ENCODE measurements at places on chromosomes 5 and 9. TPM values are rescaled to one million over a fixed set of nuclear protein-coding genes. Genes with fewer than 3 reads are reported as not detected.

Gene WASHC1
- polyA plus RNA-seq = 10.8 TPM

Gene LHX3
- polyA plus RNA-seq = not detected

Gene DMRT3
- not detected for polyA plus RNA-seq

Gene FSD1L
- 0.81 TPM for polyA plus RNA-seq

Gene MLANA
- polyA plus RNA-seq = not detected

Gene INSL4
- polyA plus RNA-seq = not detected

Gene PPP1R26
- 4.4 TPM for polyA plus RNA-seq

Gene TGFBI
- 987 TPM for polyA plus RNA-seq

Gene FGF18
- 0.04 TPM for polyA plus RNA-seq

Gene SUSD3
- 0.98 TPM for polyA plus RNA-seq

Gene PCDHB9
- 0.49 TPM for polyA plus RNA-seq

Gene NSG2
- polyA plus RNA-seq = 0.04 TPM

Gene SPINK13
- polyA plus RNA-seq = not detected

Gene KIF24
- 1.6 TPM for polyA plus RNA-seq

Gene PRR16
- polyA plus RNA-seq = 48.7 TPM

Gene SPATA31A3
- not detected for polyA plus RNA-seq

Gene C9orf153
- polyA plus RNA-seq = not detected

DNA sequence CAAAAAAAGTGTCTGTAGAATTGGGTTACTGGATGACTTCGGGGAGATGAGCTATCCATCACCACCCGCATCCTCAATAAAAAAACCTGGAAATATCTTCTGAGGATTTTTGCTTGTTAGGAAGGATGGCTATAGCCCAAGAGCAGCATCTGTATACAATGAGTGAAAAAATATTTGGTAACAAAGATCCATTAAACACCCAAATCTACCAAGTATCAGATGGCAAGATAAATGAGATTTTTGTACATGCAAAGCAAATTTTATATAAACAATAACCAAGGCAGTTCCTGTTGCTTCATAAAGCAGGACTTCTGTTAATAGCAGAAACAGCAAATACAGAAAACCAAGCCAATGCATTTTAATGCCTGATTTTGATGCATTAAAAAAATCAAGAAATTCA lies 166.6 kb downstream of the SLC28A3 start:
- no peak for DNase-seq

DNA sequence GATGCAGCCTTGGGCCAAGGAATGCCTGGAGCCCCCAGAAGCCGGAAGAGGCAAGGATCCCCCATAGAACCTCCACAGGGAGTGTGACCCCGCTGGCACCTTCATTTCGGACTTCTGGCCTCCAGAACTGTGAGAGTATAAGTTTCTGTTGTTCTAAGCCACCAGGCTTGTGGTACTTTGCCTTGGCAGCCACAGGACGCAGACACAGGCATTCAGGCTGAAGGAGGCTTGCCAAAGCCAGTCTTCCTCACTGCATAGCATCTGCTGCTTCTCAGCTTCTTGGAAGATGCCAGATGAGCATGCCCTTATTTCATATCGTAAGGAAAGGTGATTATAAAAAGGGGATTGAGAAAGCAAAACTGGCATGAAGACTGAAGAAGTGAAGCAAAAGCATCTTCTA lies 61.1 kb upstream of the TAS2R1 start:
- DNase-seq = no peak

DNA sequence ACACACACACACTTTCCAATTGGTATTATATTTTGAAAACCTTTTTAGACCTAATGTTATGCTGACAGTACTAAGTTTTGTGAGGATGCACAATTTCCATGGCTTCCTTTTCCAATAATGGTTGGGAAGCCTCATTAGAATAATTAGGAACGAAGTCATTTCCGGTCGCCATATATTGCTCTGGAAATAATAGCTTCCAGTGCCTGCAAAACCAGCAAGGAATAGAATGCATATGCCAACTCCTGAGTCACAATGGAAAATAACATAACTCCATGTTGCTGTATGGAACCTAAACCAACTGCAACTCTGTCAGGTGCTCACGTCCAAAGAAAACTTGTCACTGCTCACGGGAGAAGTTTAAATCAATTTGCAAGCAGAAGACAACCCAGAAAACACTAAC lies 222.0 kb downstream of the EBF1 start:
- no peak for DNase-seq

- DNase-seq = no peak
Observed at GRCh38 chr9:93464876-93465275, 11.5 kb upstream of the FAM120AOS start.

DNA sequence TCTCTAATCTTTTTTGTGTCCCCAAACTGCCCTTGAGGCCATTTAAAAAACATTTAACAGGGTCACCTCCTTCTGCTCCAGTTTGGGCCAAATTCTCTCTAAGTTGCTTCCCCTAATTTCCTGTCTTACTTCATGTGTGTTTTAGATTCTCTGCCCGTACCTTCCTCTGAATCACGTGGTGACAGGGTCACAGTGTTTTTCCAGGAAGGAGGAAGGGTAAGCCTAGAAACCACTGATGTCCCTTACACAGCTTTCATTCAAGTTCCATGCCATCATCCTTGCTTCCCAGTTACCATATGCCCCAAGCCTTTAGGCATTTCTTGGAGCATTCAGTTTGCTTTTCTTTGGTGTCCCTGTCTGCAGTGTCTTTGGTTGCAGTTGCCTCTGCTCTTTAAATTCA lies 42.4 kb upstream of the MACIR start:
- no peak for DNase-seq

GRCh38 chr5:105032917-105033316 lies 1470.3 kb upstream of the NUDT12 start:
- no peak for DNase-seq

DNA sequence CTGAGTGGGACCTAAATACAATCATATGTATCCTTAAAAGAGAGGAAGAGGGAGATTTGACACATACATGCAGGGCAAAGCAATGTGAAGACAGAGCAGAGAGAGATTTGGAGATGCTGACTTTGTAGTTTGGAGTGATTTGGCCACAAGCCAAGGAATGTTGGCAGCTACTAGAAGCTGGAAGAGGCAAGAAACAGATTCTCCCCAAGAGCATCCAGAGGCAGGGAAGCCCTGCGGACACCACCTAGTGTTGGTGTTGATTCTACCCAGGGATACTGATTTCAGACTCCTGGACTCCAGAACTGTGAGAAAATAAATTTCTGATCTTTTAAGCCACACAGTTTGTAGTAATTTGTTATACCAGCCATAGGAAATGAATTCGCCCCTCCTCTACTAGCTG lies 64.9 kb upstream of the OSMR start:
- DNase-seq = no peak

DNA sequence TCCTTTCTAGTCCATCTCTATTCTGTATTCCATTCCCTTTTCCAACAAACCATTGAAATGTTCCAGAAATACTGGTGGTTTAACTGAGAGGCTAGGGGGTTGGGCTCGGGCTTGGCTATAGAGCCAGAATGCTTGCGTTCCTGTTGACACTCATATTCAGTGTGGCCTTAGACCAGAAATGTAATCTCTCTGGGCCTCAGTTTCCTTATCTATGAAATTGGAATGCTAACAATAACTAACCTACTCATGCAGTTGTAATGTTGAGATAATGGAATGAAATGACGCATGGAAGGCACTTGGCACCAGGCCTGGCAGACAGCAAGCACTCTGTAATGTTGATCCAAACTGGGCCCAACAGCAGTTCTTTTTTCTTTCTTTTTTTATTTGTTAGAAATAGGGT lies 26.8 kb downstream of the JADE2 start:
- peak; percentile 87 for DNase-seq

- no peak for DNase-seq
Observed at GRCh38 chr5:78615697-78616096, 32.9 kb downstream of the LHFPL2 start.

DNA sequence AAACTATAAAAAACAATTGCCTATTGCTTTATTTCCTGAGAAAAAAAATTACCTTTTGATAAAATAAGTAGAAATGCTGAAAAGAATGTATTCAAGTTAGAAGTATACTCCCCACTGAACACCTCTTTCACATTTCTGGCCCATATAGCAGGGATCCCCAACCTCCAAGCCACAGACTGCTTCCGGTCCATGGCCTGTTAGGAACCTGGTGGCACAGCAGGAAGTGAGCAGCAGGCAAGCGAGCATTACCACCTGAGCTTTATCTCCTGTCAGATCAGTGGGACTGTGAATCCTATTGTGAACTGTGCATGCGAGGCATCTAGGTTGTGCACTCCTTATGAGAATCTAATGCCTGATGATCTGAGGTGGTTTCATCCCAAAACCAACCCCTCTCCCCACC lies 563.9 kb downstream of the RAB3C start:
- DNase-seq = no peak

DNA sequence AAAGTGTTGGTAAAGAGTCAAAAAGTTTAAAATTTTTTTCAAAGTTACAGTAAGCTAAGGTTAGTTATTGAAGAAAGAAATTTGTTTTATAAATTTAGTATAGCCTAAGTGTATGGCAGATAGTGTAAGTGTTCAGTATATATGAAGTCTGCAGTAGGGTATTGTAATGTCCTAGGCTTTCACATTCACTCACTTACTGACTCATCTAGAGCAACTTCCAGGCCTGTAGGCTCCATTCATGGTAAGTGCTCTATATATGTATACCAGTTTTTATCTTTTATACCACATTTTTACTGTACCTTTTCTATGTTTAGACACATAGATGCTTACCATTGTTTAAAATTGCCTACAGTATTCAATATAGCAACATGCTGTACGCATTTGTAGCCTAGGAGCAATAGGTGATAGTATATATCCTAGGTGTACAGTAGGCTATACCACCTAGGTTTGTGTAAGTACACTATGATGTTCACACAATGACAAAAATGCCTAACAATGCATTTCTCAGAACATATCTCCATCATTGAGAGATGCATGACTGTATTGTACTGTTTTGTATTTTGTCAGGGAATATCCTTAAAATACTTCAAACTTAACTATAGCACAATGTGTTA lies 38.5 kb downstream of the CYSTM1 start:
- DNase-seq = no peak

DNA sequence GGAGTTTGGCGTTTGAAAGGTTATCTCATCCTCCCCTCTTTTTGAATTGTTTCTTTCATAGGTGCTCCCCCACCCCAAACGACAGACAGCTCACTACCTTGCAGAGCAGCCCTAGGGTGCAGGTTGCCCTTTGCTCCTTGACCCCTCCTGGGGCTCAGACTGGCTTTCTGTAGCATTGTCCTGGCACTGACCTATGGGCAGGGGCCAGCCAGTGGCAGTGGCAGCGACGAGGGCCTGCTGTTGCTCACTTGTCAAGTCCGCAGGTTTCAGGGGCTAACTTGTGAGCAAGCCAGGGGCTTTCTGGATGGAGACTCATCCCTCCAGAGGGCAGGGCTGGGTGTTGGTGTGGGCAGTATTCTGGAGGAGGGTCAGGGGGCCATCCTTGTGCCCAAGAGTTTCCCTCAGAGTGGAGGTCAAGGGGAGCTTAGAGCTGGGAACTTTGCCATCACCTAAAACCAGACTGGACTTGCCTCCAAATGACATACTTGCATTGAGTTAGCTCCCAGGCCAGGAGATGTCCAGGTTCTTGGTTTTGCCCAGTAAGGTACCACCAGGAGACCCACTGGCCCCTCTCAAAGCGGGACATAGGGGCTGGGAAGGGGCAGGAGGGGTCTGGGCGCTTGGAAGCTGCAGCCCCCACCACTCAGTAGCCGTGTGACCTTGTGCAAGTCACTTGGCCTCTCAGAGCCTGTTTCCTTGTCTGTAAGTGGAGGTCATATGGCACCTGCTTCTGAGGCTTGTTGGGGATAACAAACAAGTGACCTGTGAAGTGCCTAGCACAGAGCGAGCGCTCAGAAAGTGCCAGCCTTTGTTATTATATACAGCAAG lies 53.5 kb upstream of the CDKN2AIPNL start:
- no peak for DNase-seq

GRCh38 chr5:138353560-138354080 lies 1.1 kb downstream of the KDM3B start:
- DNase-seq = no peak

DNA sequence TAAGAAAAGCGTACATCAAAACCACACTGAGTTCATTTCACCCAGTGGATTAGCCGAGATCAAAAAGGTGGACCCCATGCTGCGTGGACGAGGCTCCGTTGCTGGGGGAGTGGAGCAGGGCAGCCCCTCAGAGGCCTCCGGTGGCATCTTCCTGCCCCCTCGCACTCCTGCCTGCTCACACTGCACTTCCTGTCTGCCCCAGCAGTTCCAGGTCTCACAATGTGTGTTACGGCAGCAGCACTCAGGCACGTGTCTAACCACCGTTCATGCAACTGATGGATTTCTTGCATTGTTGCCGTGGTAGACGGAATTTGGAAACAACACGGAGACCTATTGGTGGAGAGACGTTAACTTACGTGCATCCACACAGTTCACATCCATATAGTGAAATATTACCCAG lies 196.6 kb upstream of the OTULINL start:
- DNase-seq = no peak

DNA sequence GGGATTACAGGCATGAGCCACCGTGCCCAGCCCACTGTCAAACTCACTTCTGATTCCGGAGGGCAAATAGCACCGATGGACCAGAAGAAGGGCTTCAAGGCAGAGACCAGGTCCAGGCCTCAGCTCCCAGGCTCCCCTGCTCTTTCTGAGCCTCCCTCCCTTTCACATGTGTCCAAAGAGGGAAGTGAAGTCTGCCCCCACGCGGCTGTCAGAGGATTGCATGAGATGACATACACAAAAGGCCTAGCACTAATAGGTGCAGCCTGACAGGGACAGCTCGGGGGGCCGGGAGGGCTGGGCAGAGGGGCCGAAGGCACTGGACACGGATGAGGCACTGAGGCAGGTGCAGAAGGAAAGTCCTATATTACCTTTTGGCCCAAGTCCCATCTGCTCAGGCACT lies 16.1 kb downstream of the FBP1 start:
- no peak for DNase-seq

DNA sequence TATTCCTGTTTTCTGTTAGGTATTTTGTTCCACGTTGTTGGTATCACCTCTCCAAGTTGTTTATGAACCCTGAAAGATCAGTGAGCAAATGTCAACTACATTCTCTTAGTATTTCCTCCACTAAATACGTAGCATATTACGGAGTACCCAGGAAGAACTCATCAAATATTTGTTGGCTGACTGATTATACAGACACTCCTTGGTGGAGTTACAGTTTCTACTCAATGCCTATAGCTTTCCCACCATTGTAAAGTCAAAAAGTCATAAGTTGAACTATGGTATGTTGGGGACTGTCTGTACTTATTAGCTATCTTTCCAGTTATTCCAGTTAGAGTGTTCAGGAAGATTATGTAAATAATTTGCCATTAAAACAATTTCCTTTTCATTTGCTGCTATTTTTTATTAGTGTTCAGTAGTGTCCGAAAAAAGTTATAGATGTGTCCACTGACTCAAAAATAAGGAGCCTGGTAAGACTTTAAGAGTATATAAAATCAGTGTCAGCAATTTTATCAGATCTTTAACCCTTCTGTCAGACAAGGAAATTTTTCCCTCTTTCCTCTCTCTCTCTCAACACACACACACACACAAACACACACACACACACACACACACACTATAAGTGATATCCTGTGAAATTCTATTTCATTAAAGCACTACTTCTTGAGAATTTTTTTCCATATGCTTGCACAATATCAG lies 6.8 kb upstream of the APBA1 start:
- no peak for DNase-seq

GRCh38 chr9:98642661-98643312 lies 65.9 kb downstream of the GABBR2 start:
- no peak for DNase-seq

- DNase-seq = no peak
Observed at GRCh38 chr5:178292826-178293205, 60.2 kb upstream of the PHYKPL start.

- DNase-seq = no peak
Observed at GRCh38 chr5:142466195-142466971, 141.6 kb upstream of the SPRY4 start.
